Transverse colon (tissue), 4 donors: ENCODE measurements at places on chromosomes 4 and X. TPM values are rescaled to one million over a fixed set of nuclear protein-coding genes. Genes with fewer than 3 reads are reported as not detected.

Gene C4orf36
- total RNA-seq = not detected

Gene TECRL
- not detected for total RNA-seq

Gene TMEM150C
- total RNA-seq = not detected

- no peak for DNase-seq
Measured at GRCh38 chr4:155392481-155393184, 15.9 kb upstream of the MAP9 start.

DNA sequence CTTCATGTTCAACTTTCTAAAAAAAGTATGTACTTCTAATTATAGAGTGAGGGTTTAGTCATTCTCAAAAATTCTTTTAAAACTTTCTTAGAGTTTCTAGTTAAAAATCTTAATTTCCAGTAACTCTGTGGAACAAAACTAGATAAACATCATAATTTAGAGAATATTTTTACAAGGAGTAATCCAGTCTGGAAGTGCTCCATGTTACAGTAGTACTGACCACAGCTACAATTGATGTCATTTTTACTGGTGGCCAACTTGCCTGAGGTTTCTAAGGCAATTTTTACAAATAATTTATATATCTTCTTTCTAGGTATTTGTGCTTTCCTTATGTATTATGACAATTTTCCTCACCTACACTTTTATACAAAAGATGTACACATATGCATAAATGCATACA, 490.4 kb downstream of the CENPC start:
- no peak for DNase-seq

DNA sequence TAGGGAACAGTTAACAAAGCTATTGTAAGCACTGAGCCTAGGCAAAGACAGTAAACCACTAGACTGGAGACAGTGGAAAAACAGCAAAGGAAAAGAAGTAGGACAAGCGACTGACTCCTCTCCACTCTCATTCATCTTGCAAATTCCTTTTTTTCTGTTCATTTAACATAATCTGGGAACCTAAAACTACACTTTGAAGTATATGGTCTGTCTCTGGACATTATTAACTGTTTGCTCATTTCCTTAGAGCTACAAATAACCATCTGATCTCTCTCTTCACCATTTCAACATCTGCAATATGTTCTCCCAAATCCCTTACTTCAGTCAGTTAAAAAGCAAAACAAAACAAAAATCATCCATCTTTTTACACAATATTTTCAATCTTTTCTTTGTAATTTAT, 642 bp downstream of the HMGN5 start:
- DNase-seq = no peak

DNA sequence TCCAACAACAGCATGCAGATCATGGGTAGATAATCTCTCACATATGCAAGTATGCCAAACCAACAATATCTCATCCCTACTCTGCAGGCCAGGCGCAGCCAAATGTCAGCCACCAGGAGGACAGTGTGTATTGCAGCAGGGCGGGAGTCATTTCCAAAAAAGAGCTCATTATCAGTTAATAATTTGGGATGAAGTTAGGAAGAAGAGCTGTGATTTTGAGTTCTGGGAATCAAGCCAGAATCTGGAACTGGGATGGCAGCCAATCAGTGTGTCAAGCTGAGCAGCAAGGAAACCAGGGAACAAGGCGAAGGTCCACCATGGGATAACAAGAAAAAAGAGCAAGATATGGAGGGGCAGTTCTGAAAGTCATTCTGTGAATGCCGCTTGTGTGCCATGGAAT, 88.2 kb upstream of the CAMK2D start:
- no peak for DNase-seq

DNA sequence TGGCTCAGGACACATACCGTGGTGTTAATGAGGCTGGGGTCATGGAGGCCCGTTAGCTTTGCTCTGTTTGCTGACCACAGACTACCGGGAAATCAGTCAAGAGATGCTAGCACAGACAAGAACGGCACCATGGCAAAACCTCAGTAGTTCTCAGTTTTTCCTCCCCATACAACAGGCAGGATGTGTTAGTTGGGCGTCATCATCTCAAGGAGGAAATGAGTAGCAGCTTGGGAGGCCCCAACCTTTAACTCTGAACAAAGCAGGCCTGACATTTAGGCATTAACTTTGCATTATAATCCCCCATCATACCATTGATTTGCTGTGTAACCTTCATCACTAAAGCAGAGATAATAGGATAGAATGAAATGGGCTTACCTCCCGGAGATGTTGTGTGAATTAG, 714.2 kb downstream of the RPA4 start:
- DNase-seq = no peak

Gene TBC1D9
- 21.4 TPM for total RNA-seq

GRCh38 chrX:120536061-120536460, 24.7 kb downstream of the CUL4B start:
- no peak for DNase-seq

GRCh38 chr4:173860094-173860493, 330.1 kb upstream of the HAND2 start:
- DNase-seq = no peak

- DNase-seq = no peak
Measured at GRCh38 chrX:20205927-20206708, 60.6 kb downstream of the RPS6KA3 start.

Gene FGFRL1
- 13.1 TPM for total RNA-seq

DNA sequence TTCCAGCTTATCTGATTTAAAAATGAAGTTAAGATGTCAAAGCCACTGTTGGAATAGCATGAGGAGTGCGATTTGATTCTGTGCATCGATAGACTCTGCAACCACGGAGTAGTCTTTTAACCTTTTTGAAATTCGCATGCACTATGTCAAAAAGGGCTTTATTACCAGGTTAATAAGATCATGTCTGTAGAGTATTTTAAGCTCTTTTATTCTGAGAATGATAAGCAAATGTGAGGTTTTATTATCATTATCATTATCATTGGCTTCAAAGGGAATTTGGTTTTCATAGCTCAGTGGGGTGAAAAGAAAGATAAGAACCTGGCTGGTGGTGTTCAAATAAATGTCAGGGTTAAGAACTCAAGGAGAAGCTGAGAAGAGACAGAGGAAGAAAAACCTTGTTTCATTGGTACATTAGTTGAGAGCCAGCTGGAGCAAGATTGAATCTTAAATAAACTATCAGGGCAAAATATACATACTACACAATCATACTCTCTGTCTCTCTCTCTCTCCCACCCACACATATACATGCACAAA, 102.6 kb downstream of the MMRN1 start:
- DNase-seq = no peak
